ENCODE measurements at places on chromosomes 3 and 15.
A peak's percentile ranks its signal among the peaks of the same experiment; 100 is the strongest.

GRCh38 chr3:50238549-50239026 lies 2.6 kb downstream of the GNAI2 start:
- peak; percentile 60 for DNase-seq

DNA sequence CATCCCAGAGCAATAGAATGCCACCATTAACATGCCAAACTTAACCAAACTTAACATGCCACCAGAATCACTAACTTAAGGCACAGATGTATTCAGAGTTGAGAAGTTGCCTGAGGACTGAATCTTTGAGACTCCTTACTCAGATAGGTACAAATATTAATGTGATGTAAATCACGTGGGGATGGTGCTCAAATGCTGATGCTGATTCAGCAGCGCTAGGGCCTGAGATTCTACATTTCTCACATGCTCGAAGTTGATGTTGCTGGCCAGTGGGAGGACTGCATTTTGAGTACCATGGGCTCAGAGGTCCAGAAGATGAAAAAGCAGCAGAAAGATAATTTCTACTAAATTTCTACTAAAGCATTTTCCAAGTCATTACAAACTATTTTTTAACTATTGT lies 54.1 kb downstream of the RPL22L1 start:
- no peak for DNase-seq

DNA sequence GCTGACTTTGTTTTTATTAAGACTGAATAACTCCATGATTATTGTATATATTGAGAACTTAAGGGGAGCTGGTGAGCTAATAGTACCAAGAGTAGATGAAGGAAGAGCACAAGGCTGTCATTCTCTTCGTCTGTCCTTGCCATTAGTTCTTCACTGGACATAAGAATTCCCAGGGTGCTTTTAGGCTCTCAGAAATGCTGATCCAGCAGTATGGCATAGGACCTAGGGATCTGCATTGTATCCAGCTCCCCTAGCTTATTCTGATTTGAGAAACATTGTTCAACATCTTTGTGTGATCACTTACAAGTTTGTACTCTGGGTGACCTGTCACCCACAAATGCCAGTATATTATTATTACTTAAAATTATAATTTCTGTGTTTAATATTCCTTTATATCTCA lies 47.6 kb downstream of the CEP63 start:
- DNase-seq = no peak

DNA sequence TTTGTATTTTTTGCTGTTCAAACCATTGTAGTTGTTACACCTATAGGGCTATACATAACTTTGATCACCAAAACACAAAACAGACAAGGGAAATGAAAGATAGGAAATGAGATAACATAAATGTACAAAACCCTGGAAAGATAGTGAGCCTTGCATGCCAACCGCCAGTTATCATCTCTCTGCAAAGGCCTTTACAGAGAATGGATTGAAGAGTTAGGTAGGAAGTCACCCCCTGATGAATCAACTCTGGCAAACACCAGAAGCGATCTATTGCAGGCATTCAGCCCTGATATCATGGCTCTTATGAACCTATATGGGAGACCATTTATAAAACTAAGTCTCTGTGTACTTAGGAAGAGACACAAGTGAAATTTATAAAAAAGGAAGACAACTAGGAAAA lies 588.0 kb downstream of the TUSC7 start:
- DNase-seq = no peak

- peak; percentile 71 for DNase-seq
These were observed 3.6 kb upstream of the CLDN16 start for GRCh38 chr3:190384309-190384756.

- no peak for DNase-seq
These were observed 594.0 kb upstream of the UBE2E2 start for GRCh38 chr3:22609139-22609538.

GRCh38 chr3:186929186-186929585 lies 1.1 kb upstream of the ST6GAL1 start:
- no peak for DNase-seq

DNA sequence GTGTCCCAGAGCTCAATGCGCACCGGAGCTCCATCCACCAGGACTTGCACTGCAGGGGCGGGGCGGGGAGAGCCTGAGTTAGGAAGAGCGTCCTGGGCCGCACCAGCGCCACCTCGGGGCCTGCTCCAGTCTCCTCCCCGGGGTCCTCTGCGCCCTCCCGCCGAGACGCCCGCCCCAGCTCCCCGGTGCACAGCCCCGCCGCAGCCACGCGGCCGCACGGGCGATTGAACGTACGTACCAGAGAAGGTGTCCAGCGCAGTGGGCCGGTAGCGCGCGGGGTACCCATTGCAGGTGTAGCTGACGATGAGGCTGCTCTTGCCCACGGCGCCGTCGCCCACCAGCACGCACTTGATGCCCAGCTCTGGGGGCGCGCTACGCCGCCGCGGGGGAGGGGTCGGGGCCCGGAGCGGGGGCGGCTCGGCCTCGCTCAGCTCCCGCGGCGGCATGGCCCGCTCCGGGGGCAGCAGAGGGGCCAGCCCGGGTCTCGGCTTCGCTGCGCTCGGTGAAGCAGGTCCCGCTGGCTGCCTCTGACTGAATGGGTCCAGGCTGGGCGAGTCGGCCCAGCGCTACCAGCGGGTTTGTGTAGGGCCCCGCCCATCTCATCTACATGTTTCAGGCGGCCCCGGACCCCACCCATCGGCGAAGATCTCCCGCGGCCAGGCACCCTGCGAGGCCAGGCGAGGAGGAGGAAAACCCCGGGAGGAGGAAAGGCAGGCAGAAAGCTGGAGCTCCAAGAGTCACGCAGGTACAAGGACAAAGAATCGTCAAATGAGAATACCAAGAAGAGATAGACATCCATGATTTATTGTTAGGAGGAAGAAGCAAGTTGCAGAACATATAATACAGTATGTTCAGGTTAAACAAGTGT lies at the start of gene RHOV:
RHOV (minus strand) TSS at position 541 of the 868 bp plus-strand sequence; CDS start at position 446, 95 bp downstream.
- peak; percentile 69 for DNase-seq

GRCh38 chr3:16378920-16379319 lies 113.9 kb downstream of the OXNAD1 start:
- DNase-seq = no peak

Measured in T47D (cell line).